Vagina (tissue), 2 donors: ENCODE measurements at places on chromosomes 2 and 18. TPM values are rescaled to one million over a fixed set of nuclear protein-coding genes. Genes with fewer than 3 reads are reported as not detected.

DNA sequence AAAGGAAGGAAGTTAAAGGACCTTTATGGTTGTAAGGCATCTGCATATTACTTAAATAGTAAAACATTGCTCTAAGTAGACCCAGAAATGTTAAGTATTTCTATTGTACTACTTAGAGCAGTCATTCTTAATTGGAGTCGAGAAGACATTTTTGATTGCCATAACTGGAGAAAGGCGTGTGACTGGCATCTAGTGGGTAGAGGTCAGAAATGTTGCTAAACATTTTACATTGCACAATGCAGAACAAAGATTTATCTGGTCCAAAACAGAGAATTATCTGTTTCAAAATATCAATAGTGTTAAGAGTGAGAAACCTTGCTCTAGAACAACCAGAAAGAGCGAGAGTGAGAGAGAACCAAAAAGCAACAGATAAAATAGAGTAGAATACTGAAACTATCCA is 23.3 kb upstream of the ROCK1 start:
- no peak for DNase-seq
- no peaks in the 10 kb centered on the region for H3K27me3 ChIP-seq
- H3K4me1 ChIP-seq, result no peaks in the 10 kb centered on the region

DNA sequence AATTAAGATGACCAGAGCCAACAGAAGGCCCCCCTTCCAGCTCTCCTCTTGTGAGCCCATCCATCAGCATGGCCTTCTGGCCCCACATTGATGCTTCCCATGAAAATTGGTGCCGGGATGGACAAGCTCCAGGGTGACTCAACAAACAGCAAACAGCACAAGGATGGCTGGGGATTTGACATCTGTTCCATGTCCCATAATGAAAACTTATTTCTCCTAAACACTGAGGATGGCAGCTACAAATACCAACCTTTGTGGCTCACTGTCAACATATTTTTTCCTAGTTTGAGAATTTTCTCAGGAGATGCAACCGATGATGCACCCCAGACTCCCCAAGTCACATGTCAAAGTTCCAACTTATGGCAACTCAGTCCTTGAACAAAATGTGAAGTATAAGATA is 169.6 kb upstream of the SIX2 start:
- no peaks in the 10 kb centered on the region for H3K36me3 ChIP-seq
- no peak overlapping the region for H3K4me3 ChIP-seq

DNA sequence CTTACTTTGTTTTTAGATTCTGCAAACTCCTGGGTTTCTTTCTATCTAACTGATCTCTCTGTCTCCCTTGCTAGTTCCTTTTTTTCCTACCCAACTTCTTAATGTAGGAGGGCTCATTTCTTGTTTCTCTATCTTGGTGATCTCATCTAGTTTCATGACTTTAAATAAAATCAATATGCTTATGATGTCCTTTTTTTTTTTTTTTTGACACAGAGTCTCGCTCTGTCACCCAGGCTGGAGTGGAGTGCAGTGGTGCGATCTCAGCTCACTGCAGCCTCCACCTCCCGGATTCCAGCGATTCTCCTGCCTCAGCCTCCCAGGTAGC is 42.2 kb upstream of the IL1RL1 start:
- H3K4me1 ChIP-seq, result peaks cover 12% of the 10 kb centered on the region
- H3K27me3 ChIP-seq, result no peaks in the 10 kb centered on the region
- H3K36me3 ChIP-seq, result no peaks in the 10 kb centered on the region
- DNase-seq, result no peak

GRCh38 chr2:232196802-232197201 is 181.7 kb upstream of the ALPP start:
- H3K27me3 ChIP-seq, result no peaks in the 10 kb centered on the region
- no peaks in the 10 kb centered on the region for H3K4me1 ChIP-seq
- H3K4me3 ChIP-seq, result no peak overlapping the region
- H3K27ac ChIP-seq, result no peak overlapping the region

GRCh38 chr2:64823794-64824193 is 165.4 kb upstream of the SLC1A4 start:
- no peaks in the 10 kb centered on the region for H3K27me3 ChIP-seq
- H3K4me1 ChIP-seq, result peaks cover 11% of the 10 kb centered on the region
- H3K36me3 ChIP-seq, result no peaks in the 10 kb centered on the region
- DNase-seq, result no peak
- no peak overlapping the region for H3K27ac ChIP-seq

DNA sequence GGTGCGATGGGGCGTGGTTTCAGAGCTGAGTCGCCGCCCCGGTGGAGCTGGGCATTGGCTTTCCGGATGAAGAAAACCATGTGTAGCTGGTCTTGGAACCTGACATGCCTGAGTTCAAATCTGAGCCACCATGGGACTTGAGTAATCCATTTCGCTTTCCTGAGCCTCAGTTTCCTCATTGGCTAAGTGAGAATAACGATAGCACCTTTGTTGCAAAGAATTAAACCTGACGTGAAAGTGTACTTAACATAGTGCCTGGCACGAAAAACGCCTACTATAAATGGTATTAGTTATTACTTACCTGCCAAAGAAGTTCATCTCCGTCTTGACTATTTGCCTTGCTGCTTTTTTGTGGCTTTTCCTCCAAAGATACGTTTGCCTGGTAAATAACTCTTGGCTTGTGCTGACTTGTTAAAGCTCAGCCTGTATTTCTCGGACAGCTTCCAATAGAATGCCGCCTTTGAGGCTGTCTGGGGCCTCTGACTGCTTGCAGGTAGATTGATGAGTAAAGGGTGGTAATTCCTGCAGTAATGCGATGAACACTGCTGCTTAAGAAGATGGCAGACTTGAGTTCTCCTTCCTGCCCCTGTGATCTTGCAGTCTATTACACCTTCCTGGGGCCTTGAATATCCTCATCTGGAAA is 1.3 kb downstream of the CDCA7 start:
- no peaks in the 10 kb centered on the region for H3K36me3 ChIP-seq
- H3K27me3 ChIP-seq, result no peaks in the 10 kb centered on the region
- H3K27ac ChIP-seq, result peak overlapping the region; percentile 54
- DNase-seq, result no peak

- no peaks in the 10 kb centered on the region for H3K27me3 ChIP-seq
- H3K4me1 ChIP-seq, result no peaks in the 10 kb centered on the region
- H3K27ac ChIP-seq, result no peak overlapping the region
- DNase-seq, result no peak
- H3K4me3 ChIP-seq, result no peak overlapping the region
These were observed 83.7 kb downstream of the CERKL start for GRCh38 chr2:181573140-181573736.

GRCh38 chr2:202545523-202545922 is 89.2 kb upstream of the FAM117B start:
- H3K36me3 ChIP-seq, result no peaks in the 10 kb centered on the region
- no peak for DNase-seq
- H3K4me3 ChIP-seq, result no peak overlapping the region
- H3K27ac ChIP-seq, result no peak overlapping the region
- no peaks in the 10 kb centered on the region for H3K27me3 ChIP-seq
- H3K4me1 ChIP-seq, result no peaks in the 10 kb centered on the region

The RGPD8 gene
- 26.3 TPM for total RNA-seq
